Effector memory CD4-positive, alpha-beta T cell (primary cell): ENCODE measurements at places on chromosomes 12 and 14.
A peak's percentile ranks its signal among the peaks of the same experiment; 100 is the strongest.

GRCh38 chr12:108691998-108692808 is 39.1 kb downstream of the CORO1C start:
- no peak for DNase-seq
- peaks cover 32% of the 10 kb centered on the region for H3K4me1 ChIP-seq
- no peaks in the 10 kb centered on the region for H3K27me3 ChIP-seq

DNA sequence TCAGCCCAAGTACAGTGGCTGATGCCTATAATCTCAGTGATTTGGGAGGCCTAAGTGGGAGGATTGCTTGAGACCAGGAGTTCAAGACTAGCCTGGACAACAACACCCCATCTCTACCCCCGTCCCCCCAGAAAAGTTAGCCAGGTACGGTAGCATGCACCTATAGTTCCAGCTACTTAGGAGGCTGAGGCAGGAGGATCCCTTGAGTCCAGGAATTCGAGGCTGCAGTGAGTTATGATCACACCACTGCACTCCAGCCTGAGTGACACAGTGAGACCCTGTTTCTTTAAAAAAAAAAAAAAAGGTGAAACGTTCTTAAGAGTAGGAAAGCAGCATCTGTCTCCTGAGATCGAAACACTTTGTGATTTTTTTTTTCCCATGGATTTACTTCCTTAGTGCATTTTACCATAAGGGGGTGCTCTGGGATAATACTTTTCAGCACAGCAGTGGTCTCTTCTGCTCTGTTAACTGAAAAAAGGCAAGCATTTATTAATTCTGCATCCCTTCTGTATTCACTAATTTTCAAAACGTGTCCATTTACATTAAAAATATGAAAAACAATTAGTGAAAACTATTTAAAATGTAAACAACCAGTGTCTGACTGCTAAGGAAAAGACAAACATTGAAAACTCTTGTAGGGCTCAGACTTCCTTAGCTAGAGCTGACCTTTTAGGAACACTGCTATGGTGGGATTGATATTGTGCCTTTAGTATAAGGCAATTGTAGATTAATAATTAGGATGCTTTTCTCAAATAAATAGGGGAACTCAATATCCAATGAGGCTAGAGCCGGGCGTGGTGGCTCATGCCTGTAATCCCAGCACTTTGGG is 31.2 kb upstream of the USP44 start:
- no peaks in the 10 kb centered on the region for H3K36me3 ChIP-seq
- no peaks in the 10 kb centered on the region for H3K4me1 ChIP-seq
- no peak overlapping the region for H3K27ac ChIP-seq
- DNase-seq: no peak

DNA sequence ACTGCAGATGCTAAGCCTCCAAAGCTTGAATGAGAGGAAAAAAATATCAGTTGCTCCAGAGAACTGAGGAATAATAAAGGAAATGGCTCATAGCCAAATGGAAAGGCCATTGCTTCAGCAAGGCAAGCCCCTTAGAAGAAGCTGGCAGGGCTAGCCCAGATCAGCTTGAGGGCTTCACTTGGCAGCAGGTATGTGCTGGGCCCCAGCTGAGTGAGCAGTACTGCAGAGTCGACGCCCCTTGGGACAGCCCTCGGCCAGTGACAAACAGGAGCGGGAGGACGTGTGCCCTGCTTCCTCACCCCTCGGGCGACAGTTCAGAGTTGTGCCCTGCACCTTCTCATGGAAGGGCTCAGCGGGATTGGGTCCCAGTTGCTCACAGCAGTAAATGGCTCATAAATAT is 1031.2 kb upstream of the TMEM132C start:
- no peak overlapping the region for H3K27ac ChIP-seq
- H3K4me1 ChIP-seq: no peaks in the 10 kb centered on the region
- H3K4me3 ChIP-seq: no peak overlapping the region
- no peaks in the 10 kb centered on the region for H3K27me3 ChIP-seq
- no peak for DNase-seq
- no peaks in the 10 kb centered on the region for H3K36me3 ChIP-seq

DNA sequence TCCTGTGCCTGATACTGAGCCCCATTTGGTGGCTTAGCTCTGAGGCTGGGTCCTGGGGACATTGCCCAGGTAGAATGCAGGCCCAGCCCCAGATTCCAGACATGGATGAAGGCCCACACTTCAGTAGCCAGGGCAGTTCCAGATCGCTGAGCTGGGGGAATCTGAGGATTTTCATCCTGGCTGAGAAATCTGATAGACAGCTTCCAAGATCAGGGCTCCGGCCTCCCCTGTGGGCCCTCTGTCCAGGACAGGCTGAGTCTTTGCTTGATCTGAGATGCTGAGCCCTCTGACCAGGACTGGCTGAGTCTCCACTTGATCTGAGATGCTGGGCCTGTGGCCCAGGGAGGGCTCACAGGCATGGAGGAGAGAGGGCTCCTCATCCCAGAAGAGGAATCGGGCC is 3.3 kb upstream of the RASAL1 start:
- no peak for DNase-seq
- no peak overlapping the region for H3K4me3 ChIP-seq
- H3K27me3 ChIP-seq: no peaks in the 10 kb centered on the region
- peaks cover 12% of the 10 kb centered on the region for H3K4me1 ChIP-seq
- no peak overlapping the region for H3K27ac ChIP-seq

DNA sequence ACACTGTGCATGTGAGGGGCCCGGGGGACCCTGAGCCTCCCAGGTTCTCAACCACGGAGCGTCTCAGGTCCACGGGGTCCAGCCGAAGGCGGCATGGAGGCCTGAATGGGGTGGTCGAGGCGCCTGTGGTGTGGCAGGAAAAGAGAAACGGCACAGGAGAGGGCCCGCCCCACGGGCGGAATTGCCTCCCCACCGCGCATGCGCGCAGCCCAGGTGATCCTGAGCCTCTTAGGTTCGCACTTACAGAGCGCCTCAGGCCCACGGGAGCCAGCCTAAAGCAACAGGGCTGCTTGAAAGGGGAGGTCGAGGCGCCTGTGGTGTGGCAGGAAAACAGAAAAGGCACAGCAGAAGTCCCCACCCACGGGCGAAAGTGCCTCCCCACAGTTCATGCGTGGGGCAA is 311.0 kb downstream of the ALG10 start:
- H3K27ac ChIP-seq: no peak overlapping the region
- H3K27me3 ChIP-seq: no peaks in the 10 kb centered on the region
- no peak for DNase-seq

GRCh38 chr14:63308723-63309317 is 9.9 kb downstream of the GPHB5 start:
- H3K27me3 ChIP-seq: no peaks in the 10 kb centered on the region
- H3K36me3 ChIP-seq: no peaks in the 10 kb centered on the region

DNA sequence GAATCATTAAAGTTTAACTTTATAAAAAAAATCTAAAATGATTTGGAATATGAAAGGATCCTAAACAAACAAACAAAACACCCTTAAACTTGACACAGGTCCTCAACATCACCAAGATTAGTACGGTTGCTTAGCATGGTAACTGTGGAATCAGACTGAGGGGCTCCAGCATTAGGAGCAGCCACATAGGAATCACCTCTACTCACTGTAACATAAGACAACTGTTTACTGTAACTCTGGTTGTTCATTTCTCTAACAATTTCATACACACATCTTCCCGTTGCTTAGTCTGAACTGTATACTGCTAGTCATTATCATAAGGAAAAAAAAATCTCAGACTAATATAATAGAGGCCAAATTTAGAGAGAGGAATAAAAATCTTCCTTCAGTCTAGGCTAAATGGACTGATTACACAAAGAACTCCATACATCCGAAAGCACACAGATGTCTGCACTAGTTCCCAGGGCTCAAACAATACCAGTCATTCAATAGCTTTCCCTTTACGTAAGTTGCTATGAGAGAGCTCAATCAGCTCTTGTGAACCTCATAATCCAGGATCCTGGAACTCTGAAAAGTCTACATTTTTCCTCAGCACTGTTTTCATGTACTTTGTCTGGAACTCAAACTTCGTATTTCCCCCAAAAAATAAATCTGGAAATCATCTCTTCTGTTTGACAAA is 26.0 kb downstream of the LRP6 start:
- no peaks in the 10 kb centered on the region for H3K36me3 ChIP-seq
- H3K4me1 ChIP-seq: no peaks in the 10 kb centered on the region
- no peak overlapping the region for H3K27ac ChIP-seq

GRCh38 chr12:52207106-52207505 is 15.3 kb upstream of the KRT80 start:
- no peaks in the 10 kb centered on the region for H3K36me3 ChIP-seq
- no peaks in the 10 kb centered on the region for H3K4me1 ChIP-seq
- no peak for DNase-seq
- H3K4me3 ChIP-seq: no peak overlapping the region

GRCh38 chr12:110750784-110751461 is 8.2 kb upstream of the PPP1CC start:
- H3K4me1 ChIP-seq: no peaks in the 10 kb centered on the region
- no peak overlapping the region for H3K4me3 ChIP-seq
- H3K27ac ChIP-seq: no peak overlapping the region

DNA sequence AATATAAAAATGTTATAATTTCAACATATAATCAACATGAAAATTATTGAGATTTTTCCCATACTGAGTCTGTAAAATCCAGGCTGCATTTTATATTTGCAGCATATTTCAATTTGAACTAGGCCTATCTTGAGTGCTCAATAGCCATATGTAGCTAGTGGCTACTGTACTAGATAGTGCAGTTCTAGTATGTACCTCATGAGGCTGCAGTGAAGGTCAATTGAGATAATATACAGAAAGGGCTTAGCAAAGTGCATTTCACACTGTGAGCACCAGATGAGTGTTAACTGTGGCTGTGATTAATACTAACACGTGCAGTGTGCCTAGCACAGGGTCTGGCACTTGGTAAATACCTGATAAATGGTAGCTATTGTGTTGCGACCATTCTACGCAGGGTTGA is 5.4 kb upstream of the SLC22A17 start:
- H3K27me3 ChIP-seq: no peaks in the 10 kb centered on the region
- H3K4me3 ChIP-seq: no peak overlapping the region
- no peaks in the 10 kb centered on the region for H3K4me1 ChIP-seq
- no peaks in the 10 kb centered on the region for H3K36me3 ChIP-seq

DNA sequence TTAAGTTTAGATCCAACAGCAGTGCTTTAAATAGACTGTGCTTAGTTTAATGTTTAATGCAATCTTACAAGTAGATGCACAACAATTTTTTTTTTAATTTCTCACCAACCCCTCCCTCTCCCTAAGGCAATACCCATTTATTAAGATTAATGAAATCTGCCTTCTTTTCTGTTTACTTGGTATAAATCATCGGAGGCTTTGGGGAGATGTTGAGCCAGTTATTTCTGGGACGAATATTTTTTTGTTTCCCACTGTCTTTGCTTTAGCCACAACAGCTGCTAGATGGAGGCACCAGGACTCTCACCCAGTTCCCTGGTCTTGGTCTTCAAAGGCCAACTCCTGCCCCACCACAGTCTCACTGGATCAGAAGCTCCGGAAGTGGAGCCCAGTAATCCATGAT is 113.4 kb downstream of the PLXNC1 start:
- H3K27me3 ChIP-seq: no peaks in the 10 kb centered on the region
- H3K4me1 ChIP-seq: peaks cover 22% of the 10 kb centered on the region
- DNase-seq: no peak
- H3K4me3 ChIP-seq: peak overlapping the region; percentile 82
- peak overlapping the region; percentile 87 for H3K27ac ChIP-seq

DNA sequence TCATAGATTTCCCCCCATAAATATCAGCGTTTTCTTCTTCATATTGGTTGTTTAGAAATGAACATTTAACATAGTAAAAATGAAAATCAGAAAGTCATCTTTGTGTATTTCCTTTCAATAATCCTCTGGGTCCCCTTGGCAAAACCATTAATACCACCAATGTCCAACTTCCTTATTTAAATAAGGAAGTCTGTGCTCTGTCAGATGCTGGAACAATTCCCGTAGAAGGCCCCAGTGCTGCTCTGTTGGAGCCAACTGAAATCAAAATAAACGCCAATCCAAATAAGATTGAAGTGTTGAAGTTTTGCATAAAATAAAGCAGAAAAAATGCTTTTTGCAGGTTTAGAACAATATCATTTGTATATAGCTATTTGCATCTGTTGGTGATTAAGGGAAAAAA is 93.1 kb downstream of the PPM1H start:
- no peak overlapping the region for H3K27ac ChIP-seq
- H3K4me3 ChIP-seq: no peak overlapping the region
- no peak for DNase-seq

DNA sequence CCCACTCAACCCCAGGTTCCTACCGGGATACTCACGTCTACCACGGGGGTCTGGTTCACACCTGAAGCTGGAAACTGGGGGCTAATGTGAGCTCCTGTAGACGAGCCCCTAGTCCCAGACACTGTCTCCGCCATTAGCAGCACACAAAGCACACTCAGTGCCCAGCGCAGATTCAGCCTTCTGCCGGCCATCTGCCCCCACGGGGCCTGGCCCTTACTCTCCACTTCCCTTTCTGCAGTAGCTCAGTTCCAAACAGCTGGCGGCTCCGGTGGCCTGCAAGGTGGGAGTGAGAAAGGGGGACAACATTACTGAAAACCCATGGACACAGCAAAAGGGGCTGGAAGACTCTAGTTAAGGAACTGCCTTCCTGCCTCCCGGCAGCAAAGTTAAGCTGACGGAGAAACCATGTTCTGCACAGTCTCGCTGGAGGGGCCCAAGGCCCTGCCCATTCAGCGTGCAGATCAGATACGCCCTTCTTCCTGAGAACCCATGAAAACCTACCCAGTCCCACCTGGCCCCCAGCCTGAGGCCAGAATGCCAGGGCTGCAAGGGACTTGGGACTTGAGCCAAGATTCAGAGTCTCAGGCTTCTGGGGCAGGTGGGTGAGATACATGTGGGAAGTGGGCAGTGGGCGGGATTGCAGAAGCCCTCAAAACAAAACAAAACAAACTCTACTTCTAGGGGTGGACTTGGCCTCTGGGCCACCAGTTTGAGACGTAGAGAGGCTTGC is 2.1 kb downstream of the SLC8B1 start:
- no peak overlapping the region for H3K4me3 ChIP-seq
- no peaks in the 10 kb centered on the region for H3K27me3 ChIP-seq
- H3K4me1 ChIP-seq: peaks cover 12% of the 10 kb centered on the region
- H3K27ac ChIP-seq: no peak overlapping the region
- H3K36me3 ChIP-seq: peaks cover 20% of the 10 kb centered on the region
- DNase-seq: no peak

DNA sequence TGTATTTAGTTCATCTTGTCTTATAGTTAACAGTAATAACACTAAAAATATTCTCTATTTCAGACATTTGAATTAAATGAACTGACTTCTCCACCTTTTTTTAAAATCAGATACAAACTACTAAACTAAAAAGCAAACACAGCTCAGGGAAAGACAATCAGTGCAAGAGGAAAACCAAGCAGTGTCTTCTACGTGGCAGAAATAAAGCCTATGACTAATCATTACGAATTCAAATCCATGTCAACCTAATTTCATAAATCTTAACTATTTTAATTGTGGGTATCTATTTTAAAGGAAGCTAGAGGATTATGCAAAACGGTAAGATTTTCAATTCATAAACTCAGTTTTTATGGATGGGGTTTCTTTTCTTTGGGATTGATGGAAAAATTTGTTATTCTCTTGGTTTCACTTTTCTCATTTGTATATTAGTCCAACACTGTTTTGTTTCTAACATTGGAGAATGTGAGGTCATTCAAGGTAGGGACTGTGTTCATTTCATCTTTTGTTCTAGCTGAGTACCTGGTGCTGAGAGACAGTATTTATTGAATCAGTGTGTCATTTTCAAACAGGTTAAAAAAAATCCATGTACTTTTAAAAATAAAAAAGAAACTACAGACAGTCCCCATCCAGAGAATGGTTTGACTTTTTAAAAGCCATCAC is 12.8 kb upstream of the PALS1 start:
- H3K36me3 ChIP-seq: no peaks in the 10 kb centered on the region
- no peak overlapping the region for H3K4me3 ChIP-seq
- H3K27ac ChIP-seq: no peak overlapping the region
- no peaks in the 10 kb centered on the region for H3K4me1 ChIP-seq
- no peaks in the 10 kb centered on the region for H3K27me3 ChIP-seq

- H3K27ac ChIP-seq: no peak overlapping the region
- no peaks in the 10 kb centered on the region for H3K36me3 ChIP-seq
- no peaks in the 10 kb centered on the region for H3K4me1 ChIP-seq
- no peak for DNase-seq
- no peak overlapping the region for H3K4me3 ChIP-seq
These were observed 229.5 kb downstream of the NAV3 start for GRCh38 chr12:78060186-78060585.
